ENCODE measurements at places on chromosomes 1 and 21.

- DNase-seq, result no peak
These were observed 14.7 kb downstream of the C1orf116 start for GRCh38 chr1:207017615-207018559.

GRCh38 chr1:64093941-64094340 lies 109.5 kb upstream of the UBE2U start:
- no peak for DNase-seq

DNA sequence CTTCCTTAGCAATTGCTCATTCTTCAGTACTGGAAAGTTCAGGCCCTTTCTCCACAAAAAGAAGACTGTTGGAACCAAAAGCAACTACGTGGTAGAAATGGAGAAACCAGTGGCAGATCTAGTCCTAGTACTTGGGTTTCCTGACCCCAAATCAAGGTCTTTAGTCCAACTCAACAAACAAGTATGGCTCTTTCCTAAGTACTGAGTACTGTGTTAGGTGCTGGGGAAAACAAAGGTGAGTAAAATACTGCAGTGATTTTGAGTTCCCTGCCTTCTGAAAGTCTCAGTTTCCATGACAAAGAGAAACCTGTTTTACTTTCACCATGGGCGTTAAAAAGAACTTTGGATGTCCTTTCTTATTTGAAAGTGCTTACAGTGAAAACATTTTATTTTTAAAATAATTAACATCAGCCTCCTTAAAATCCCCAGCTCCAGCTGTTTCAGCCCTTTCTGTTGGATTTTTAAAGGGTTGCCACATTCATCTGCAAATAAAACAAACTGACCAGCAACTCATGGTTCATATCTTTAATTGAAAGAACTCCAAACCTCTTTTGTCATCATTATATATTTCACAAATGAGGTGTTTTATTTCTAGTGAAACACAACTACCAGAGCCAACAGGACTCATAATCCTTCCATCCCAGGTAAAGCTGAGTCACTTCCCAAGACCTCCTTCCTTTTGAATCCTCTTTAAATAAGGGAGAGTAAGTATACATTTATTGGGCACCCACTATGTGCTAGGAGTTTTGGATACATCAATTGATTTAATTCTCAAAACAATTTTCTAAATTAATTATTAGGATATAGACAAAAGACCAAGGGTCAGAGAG lies 35.4 kb downstream of the PLPP3 start:
- no peak for DNase-seq

DNA sequence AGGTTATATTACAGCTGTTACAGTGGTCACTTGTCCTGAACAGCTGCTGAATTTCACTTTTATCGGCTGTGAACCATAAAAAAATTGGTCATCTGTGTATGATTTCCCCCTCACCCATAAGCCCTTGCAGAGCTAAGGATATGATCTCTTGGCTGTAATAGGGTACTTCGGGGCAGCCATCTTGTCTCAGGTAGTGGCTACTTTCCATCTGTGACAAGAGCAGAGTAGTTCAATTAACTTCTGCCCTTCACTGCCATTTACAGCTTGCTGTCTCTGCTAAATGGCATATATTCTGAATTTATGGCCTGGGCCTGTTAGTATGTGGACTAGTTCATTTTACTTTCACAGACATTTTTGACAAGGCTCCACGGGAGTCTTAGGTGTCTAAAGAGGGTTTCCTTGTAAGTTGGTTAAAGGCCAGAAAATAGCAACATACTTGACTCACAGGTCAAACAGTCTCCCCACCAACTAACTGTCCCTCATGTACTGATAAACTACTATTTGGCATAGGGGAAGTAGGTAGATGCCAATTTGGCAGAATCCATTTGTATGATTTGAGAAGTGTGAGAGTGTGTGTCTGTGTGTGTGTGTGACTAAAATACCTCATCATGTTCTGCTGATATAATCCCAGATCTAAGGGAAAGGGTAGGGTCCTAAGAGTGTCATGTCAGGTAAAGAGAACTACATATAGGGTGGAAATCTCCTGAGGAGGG lies 151.6 kb downstream of the KCTD3 start:
- no peak for DNase-seq

DNA sequence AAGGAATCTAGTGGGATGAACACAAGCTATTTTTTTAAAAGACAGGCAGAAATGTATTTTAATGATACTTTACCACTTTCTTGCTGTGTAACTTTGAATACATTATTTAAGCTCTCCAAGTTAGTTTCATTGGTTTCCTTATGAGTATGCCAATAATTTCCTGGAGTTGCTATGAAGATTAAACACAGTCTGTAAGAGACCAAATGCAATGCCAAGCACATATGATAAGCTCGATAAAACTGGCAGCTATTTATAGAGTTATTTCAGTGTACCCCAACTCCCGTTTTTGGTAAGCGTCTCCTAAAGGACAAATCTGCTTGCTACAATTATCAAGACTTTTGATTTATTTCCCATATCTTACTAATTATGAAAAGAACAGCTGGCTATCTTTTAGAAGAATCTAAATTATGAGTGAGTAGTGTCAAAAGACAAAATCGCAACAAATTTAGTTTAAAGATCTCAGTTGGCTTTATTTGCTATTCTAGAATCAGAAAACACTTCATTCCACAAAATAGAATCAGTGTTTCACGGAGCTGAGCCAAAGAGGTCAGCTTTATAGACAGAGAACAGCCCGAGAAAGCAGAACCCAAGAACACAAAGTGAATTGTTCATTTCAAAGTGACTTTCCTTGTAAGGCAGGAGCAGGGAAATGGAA lies 7.2 kb upstream of the MAP10 start:
- DNase-seq, result no peak

GRCh38 chr1:92486251-92487077 lies at the start of gene GFI1:
Gene GFI1 (minus strand): TSS chr1:92486925. CDS start chr1:92483487, 3,438 bp downstream.
- no peak for DNase-seq

DNA sequence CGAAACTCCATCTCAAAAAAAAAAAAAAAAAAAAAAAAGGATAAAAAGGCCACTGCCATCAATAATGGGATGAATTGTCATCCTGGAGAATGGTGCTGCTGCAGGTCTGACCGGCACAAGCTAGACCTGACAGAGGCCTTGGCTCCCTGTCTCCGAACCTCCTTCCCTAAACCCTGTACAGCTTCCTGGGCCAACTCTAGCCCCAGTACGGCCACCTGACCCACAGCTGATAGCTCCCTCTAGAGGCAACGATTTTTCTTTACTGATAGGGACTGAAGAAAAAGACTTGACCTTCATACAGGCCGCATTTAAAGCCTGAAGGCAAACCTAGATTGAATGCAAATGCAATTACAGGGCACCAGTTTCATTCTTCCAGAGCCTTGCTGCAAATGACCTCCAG lies 30.7 kb downstream of the NOL9 start:
- DNase-seq, result no peak

Measured in amygdala (tissue), 56 donors.